ENCODE measurements at places on chromosomes 12 and 14. TPM values are rescaled to one million over a fixed set of nuclear protein-coding genes. Genes with fewer than 3 reads are reported as not detected.

DNA sequence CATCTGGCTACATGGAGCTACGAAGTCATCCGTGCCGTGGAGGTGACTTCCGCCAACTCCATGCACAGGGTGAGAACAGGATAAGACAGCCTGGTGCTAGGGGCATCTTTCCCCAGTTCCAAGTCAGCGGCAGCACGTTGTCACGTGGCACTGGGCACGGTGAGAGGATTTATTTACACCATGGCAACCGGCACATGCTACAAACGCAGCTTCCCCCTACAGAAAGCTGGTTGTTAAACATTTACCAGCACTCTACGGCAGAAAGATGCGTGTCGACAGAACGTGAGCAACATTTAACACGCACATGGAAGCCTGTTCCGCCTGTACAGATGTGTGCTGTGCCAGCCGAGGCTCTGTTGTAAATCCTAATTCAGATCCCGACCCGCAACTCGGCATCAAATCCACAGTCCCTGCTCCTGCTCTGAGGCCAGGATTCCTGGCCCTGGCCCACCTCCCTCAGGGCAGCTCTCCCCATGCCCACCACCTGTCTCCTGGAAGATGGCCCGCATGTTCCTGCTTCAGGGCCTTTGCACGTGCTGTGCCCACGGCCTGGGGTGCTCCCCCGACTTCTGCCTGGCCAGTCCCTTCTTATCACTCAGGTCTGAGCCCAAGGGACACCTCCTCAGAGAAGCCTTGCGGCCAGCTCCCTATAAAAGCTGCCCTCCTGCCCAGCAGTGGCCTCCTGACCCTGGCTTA, 114.1 kb downstream of the RFLNA start:
- DNase-seq = no peak

DNA sequence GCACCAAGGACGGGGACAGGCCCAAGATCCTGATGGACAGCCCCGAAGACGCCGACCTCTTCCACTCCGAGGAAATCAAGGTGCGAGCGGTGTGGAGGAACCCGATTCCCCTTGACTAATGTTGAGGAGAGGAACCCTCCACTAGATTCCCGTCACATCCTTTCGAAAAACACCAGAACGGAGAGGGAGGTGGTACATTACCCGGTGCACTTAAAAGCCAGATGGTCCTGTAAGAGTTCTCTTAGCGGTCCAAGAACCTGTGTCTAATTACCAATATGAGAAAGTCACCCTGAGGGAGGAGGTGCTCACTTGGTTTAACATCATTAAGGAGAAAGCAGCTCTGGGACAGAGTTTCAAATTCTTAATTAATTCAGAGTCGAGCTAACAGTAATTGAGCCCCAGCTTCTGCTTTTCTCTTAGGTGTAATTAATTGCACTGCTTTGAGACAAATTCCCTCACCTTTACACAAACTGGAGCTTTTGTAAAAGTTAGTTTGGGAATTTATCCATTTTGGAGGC, 450 bp downstream of the PRKAB1 start:
- no peak for DNase-seq

The NEDD8 gene
- 138 TPM for total RNA-seq

The APOF gene
- not detected for total RNA-seq

The PIWIL1 gene
- not detected for total RNA-seq

The PDZRN4 gene
- not detected for total RNA-seq

The SIVA1 gene
- total RNA-seq = 169 TPM

- DNase-seq = no peak
Measured at GRCh38 chr12:85872497-85873091, 1.5 kb upstream of the NTS start.

DNA sequence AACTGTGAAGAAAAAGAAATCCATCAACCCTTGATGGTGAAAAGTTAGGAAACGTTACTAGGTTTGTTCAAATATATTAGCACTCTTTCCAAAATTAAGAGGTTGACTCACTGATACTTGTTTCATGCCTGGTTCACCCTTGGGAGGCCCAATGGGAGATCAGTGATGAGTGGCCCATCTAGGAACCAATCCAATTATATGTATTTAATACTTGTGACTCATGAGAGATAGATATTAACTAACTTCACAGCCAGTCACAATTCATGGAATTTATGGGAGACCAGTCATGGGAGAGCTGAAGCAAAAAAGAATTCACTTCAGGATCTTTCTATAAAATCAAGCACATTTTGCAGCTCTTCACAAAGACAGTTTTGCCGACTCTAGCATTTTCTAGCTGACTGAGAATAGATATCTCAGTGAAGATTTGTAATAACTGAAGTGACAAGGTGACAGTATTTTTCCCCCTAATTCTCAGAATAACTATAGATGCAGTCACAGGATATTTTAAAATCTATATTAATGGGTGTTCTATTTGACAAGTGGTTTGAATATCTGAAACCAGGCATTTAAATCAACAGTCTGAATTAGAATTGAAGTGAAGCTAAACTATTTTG, 230.2 kb downstream of the EPS8 start:
- DNase-seq = peak; percentile 79

The SDR9C7 gene
- not detected for total RNA-seq

- DNase-seq = no peak
Measured at GRCh38 chr12:20028033-20028432, 340.3 kb upstream of the PDE3A start.

The CACNA1C gene
- total RNA-seq = 1.4 TPM

- no peak for DNase-seq
Measured at GRCh38 chr12:105823810-105824209, 314.9 kb downstream of the NUAK1 start.

- peak; percentile 90 for DNase-seq
Measured at GRCh38 chr14:104972301-104973134, 5.7 kb downstream of the AHNAK2 start.

DNA sequence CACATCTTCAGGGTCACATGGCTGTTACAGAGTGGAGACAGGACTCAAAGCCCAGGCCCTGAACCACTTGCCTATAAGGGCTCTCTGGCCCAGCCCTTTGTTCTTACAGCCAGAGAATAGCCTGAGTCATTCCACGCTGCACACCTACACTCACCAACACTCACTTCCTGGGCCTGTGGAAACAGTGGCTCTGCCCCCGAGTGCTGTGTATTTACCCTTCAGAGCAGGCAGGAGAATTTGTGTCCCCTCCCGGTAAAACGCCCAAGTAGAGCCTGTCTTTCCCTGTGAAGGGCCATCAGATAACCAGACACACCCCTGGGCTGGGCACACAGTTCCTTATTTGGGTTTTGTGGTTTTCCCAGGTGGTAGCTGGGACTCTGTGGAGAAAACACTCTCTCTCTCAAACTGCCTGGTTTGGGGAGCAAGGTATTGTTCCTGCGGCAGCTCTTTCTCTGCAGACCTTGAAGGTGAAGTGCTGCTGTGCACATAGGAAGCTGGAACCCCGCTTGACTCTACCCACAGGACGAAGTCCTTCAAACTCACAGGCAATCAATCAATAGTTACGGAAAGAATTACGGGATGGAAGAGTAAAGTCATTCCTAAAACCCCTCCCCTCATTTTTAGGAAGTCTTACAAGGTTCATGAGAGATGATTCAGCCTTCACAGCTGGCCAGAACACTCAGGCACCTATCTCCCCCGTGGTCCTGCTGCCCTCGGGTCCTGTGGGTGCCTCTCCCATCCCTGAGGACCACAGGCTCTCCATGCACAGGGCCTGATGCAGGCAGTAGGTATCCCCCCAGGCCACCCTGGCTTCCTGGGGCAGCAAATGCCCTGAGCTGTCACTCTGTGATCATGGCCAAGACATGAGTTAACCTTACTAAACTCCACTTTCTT, 20.3 kb downstream of the FIGNL2 start:
- no peak for DNase-seq

- DNase-seq = no peak
Measured at GRCh38 chr14:63671987-63672386, 30.3 kb upstream of the WDR89 start.

The GPX2 gene
- total RNA-seq = not detected

The SLC35E3 gene
- total RNA-seq = 0.99 TPM

GRCh38 chr12:60257063-60257462, 661.2 kb downstream of the SLC16A7 start:
- DNase-seq = no peak

DNA sequence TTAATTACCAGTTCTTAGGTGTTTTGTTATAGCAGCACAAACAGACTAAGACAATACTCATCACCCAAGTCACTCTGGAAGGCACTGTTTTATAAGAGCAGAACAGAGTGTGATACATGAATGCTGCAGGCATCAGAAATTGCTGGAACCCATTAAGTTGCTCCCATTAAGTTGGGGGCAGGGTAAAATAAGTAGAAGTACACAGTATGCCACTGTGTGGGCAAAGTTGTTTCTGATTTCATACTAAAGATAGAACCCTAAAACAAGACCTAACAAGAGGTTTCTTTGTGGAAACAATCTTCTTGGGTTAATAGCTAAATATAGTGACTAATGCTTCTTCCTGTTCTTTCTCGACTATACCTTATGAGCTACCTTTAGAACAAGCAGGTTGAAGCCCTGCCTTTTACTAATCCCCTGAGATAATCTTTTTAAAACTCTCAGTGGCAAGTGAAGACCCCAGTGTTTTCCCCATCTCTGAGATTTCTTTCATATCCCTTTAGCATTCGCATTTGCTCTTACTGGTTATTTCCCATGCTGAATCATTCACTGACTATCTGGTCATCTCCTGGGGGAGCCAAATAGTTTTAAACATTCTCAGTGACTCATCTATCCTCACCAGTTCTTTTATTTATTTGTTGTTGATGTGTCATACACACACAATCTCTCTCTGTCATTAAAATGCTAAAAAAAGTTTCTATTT, 52.3 kb downstream of the SOCS2 start:
- DNase-seq = peak; percentile 14

- DNase-seq = peak; percentile 63
Measured at GRCh38 chr12:50603817-50604639, 99.2 kb downstream of the DIP2B start.

- no peak for DNase-seq
Measured at GRCh38 chr12:52739963-52740362, 36.6 kb upstream of the KRT77 start.
